ENCODE measurements at places on chromosomes 7 and 10.

GRCh38 chr10:95920798-95921426 lies 13.1 kb downstream of the CC2D2B start:
- DNase-seq = no peak

- peak; percentile 54 for DNase-seq
These were observed 76.8 kb downstream of the ADK start for GRCh38 chr10:74227697-74228424.

DNA sequence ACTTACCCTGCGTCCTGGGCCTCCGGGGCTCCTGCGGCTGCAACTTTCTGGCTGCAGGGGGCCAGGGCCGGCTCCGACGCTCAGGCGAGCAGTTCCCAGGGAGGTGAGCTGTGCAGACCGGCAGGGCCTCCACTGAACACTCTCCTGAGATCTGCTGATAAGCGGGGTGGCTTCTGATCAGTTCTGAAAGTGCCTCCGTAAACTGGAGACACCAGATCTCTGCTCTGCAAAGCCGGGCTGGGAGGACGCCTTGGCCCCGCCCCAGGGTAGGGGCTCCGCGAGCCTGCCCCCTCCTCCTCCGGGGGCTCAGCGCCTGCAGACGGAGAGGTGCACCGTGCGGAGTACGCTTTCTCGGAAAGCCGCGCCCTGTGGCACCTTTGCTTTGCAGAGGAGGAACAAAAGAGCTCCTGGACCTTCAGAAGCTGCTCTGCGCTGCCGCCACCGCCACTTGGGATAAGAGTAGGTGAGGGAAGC lies 141.3 kb upstream of the VKORC1L1 start:
- no peak for DNase-seq

- DNase-seq = no peak
These were observed 462.4 kb upstream of the KLF6 start for GRCh38 chr10:4247379-4247778.

DNA sequence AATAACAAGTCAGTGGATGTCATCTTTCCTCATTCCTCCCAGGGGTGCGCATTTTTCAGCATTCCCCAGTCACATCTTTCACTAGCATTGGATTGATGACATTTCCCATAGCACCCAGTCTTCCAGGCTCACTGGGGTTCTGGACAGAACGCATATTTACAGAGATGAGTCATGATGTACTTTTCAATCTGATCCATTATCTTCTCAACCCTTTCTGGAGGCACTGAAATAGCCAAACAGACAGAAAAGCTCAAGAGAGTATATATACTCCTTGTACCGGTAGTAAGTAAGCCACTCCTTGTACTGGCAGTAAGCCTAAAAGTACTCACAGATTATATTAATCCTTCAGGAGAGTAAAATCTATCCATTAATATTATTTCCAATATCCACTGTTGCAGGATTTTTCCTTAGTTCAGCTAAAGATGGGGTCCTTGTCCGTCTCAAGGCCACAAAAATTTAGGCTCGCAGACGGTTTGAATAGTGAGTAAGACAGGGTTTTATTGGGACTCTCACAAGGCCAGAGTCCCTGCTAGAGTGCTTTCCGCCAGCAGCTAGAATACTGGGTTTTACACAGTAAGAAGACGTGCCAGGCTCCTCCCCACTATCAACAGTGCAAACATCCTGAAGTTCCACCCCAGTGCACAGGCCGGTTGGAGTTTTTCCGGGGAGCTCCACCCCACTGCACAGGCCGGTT lies 60.8 kb downstream of the MDH2 start:
- DNase-seq = peak; percentile 14

Data from hepatic stellate cell (primary cell).